ENCODE measurements at places on chromosomes 1 and 21.

- DNase-seq: no peak
- H3K4me1 ChIP-seq: no peaks in the 10 kb centered on the region
- H3K4me3 ChIP-seq: no peak overlapping the region
- H3K36me3 ChIP-seq: no peaks in the 10 kb centered on the region
- no peak overlapping the region for H3K27ac ChIP-seq
Observed at GRCh38 chr21:27622631-27623030, 655.7 kb upstream of the ADAMTS5 start.

DNA sequence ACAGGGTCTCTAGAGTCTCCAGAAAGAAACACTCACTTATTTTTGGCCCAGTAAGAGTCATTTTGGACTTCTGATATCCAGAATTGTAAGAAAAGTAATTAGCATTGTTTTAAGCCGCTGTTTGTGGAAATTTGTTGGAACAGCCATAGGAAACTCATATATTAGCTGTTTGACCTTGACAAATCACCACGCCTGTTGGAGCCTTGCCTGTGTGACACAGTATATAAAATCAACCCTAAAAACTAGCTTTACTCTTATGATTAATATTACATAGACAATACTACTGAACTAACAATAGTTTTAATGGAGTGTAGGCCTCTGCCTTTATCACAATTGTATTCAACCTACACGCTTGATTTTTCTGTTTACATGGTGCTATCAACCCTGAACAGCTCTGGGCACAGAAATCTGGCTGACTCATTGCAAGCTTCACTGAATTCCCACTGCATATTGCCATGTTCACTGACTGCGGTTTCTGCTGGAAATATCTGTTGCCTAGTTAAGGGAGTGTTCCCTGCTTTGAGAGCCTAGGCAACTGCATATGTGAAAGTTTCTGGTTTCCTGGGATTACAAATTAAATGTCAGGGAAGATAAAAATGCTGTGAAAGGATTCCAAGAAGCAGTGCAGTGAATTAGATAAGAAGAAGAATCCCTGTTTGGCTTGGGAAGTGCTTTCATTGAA, 419.5 kb upstream of the DEPDC1 start:
- no peaks in the 10 kb centered on the region for H3K27me3 ChIP-seq
- peaks cover 14% of the 10 kb centered on the region for H3K4me1 ChIP-seq
- no peaks in the 10 kb centered on the region for H3K36me3 ChIP-seq
- DNase-seq: no peak
- H3K27ac ChIP-seq: peak overlapping the region; percentile 2
- no peak overlapping the region for H3K4me3 ChIP-seq

DNA sequence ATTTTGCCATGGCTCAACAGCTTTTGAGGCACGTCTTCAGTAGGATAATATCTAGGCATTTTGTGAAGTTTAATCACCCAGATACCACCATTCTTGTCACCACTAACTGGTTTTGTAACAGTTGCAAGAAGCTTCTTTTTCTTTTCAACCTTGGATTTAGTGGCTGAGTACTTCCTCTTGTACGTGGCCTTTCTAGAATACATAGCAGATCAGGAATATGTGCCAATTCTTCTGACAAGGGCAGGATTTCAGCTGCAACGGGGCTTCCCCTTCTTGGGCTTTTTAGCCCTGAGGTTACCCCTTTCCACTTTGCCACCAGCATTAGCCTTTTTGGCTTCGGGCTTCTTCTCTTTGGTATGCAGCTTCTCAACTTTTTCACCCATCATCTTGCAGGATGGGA, 79.3 kb upstream of the WARS2 start:
- no peak overlapping the region for H3K4me3 ChIP-seq
- no peak for DNase-seq
- no peak overlapping the region for H3K27ac ChIP-seq
- H3K4me1 ChIP-seq: no peaks in the 10 kb centered on the region
- H3K36me3 ChIP-seq: peaks cover 4% of the 10 kb centered on the region

DNA sequence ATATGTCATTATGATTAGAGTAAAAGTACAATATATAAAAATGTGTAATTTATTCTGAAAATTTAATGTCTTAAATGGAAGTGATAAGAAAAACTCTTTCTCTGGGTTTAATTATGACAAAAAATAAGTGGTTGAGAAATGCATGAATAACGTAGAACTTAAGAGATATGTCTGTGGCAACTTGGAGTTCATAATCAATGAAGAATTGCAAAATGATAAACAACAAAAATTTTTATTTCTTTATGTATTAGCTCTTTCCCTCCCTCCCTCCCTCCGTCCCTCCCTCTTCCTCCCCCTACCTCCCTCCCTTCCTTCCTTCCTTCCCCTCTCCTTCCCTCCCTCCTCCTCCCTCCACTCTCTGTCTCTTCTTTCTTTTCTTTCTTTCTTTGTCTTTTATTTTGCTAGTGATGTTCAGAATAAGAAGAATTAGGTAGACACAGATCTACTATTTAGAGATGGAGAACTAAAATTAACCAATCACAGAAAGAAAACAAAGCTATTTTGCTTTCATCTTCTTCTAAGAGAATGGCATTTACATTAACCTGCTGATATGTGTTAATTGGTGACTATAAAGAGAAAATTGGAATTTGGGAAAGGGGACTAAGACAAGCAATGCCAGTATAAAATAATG, 96.3 kb upstream of the PDC start:
- no peaks in the 10 kb centered on the region for H3K4me1 ChIP-seq
- H3K27me3 ChIP-seq: no peaks in the 10 kb centered on the region
- H3K4me3 ChIP-seq: no peak overlapping the region
- H3K27ac ChIP-seq: no peak overlapping the region
- H3K36me3 ChIP-seq: no peaks in the 10 kb centered on the region

- no peak overlapping the region for H3K4me3 ChIP-seq
- no peaks in the 10 kb centered on the region for H3K36me3 ChIP-seq
- no peaks in the 10 kb centered on the region for H3K27me3 ChIP-seq
- H3K27ac ChIP-seq: peak overlapping the region; percentile 97
Observed at GRCh38 chr1:30675761-30676160, 47.6 kb downstream of the MATN1 start.

DNA sequence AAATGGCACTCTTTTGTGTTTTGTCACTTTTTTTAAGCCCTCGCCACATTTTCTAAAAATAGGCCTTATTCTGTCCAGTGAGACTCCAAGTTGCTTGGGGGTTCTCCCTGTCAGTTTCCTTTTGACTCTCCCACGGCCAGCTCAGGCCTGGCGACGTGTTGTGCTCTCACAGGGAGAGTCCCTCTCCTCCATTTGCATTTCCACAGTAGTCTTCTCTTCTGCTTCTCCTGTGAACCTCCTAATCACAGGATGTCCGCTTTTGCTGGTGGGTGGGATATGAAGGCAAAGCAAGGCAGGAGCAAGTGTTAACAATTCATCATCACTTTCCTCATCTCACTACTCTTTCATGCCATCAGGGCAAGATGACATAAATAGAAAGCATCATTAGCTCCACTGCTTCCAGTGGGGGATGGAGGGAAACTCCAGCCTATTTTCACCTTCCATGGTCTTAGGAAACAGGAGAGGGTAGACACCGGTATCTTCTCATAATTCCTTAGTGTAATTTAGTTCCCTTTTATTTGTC, 99.8 kb downstream of the INTS7 start:
- H3K4me3 ChIP-seq: no peak overlapping the region
- DNase-seq: no peak
- H3K27me3 ChIP-seq: no peaks in the 10 kb centered on the region
- H3K4me1 ChIP-seq: no peaks in the 10 kb centered on the region
- H3K36me3 ChIP-seq: no peaks in the 10 kb centered on the region

- H3K4me3 ChIP-seq: no peak overlapping the region
- no peak overlapping the region for H3K27ac ChIP-seq
- no peaks in the 10 kb centered on the region for H3K4me1 ChIP-seq
- no peaks in the 10 kb centered on the region for H3K27me3 ChIP-seq
Observed at GRCh38 chr1:162446946-162447345, 35.0 kb upstream of the SH2D1B start.

DNA sequence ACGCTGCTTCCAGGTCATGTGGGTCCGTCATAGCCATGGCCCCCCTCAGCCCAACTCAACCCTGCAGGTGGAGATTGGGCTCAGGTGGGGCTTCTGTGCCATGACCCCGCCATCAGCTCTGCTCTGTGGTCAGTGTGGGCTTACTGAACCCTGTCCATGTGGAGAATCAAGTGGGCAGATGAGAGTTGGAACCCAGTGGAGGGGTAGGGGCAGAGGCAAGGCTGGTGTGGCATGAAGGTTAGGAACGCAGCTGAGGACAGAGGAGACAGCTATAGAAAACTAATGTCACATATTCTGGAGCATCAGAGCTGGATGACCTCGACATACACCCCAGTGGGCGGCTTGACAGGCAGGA, 355.9 kb downstream of the PTPRU start:
- no peak overlapping the region for H3K4me3 ChIP-seq
- no peaks in the 10 kb centered on the region for H3K4me1 ChIP-seq
- no peak overlapping the region for H3K27ac ChIP-seq
- no peaks in the 10 kb centered on the region for H3K27me3 ChIP-seq
- DNase-seq: no peak

- H3K4me3 ChIP-seq: peak overlapping the region; percentile 93
- DNase-seq: no peak
- H3K4me1 ChIP-seq: peaks cover 70% of the 10 kb centered on the region
- H3K36me3 ChIP-seq: no peaks in the 10 kb centered on the region
- H3K27me3 ChIP-seq: no peaks in the 10 kb centered on the region
Observed at GRCh38 chr1:8025061-8025670, 943 bp downstream of the ERRFI1 start.

DNA sequence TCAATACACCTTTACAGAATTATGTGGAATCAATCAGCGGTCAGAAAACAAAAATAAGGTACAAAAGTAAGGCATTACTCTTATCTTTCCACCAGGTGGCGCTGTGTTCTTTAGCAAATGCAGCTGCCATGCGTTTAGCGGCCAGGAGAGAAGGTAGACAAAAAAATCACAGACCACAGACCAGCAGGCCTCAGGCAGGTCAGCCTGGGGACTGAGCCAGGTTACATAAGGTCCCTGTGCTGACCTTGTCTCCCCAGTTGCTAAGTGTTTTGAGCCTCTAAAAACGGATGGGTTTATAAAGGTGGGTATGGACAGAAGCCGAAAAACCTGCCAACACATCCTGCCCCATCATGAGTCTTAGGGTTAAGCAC, 2.8 kb downstream of the RGS16 start:
- no peaks in the 10 kb centered on the region for H3K27me3 ChIP-seq
- H3K36me3 ChIP-seq: no peaks in the 10 kb centered on the region
- DNase-seq: no peak
- no peak overlapping the region for H3K27ac ChIP-seq
- peaks cover 19% of the 10 kb centered on the region for H3K4me1 ChIP-seq
- H3K4me3 ChIP-seq: peak overlapping the region; percentile 22

DNA sequence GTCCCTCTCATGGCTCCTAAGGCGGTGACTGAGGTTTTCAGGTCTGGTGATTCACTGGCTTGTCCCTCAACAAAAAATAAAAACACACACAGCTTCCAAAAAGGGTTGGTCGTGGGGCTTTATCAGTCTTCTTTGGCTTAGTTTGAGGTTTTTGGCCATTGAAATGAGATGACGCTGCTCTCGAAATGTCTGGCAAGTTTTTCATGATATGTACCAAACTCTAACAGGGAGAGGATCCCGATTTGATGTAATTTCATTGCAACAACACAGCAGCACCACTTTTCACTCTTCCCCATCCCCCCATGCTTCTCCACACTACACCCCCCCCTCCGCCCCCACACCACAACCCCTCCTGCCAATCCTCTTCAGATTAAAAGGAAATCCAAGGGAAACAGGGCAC, 187.1 kb upstream of the NFIA start:
- H3K4me1 ChIP-seq: no peaks in the 10 kb centered on the region
- H3K36me3 ChIP-seq: no peaks in the 10 kb centered on the region
- no peak overlapping the region for H3K4me3 ChIP-seq
- H3K27me3 ChIP-seq: no peaks in the 10 kb centered on the region
- H3K27ac ChIP-seq: no peak overlapping the region
- no peak for DNase-seq

- no peaks in the 10 kb centered on the region for H3K36me3 ChIP-seq
- H3K27ac ChIP-seq: no peak overlapping the region
- H3K27me3 ChIP-seq: no peaks in the 10 kb centered on the region
- peaks cover 26% of the 10 kb centered on the region for H3K4me1 ChIP-seq
Observed at GRCh38 chr21:39050841-39051587, 132.2 kb downstream of the PSMG1 start.

GRCh38 chr1:177809819-177810218, 160.0 kb downstream of the SEC16B start:
- no peaks in the 10 kb centered on the region for H3K36me3 ChIP-seq
- H3K4me1 ChIP-seq: no peaks in the 10 kb centered on the region
- no peaks in the 10 kb centered on the region for H3K27me3 ChIP-seq
- no peak overlapping the region for H3K4me3 ChIP-seq
- DNase-seq: no peak
- no peak overlapping the region for H3K27ac ChIP-seq

- no peak for DNase-seq
- H3K27me3 ChIP-seq: no peaks in the 10 kb centered on the region
- no peaks in the 10 kb centered on the region for H3K36me3 ChIP-seq
- peak overlapping the region; percentile 52 for H3K4me3 ChIP-seq
- peaks cover 31% of the 10 kb centered on the region for H3K4me1 ChIP-seq
Observed at GRCh38 chr1:182615468-182616129, 11.4 kb upstream of the RGS16 start.

GRCh38 chr1:63198871-63199394, 123.4 kb upstream of the FOXD3 start:
- no peak overlapping the region for H3K4me3 ChIP-seq
- no peak overlapping the region for H3K27ac ChIP-seq
- DNase-seq: no peak

GRCh38 chr1:202076050-202076511, 46.6 kb upstream of the GPR37L1 start:
- H3K36me3 ChIP-seq: no peaks in the 10 kb centered on the region
- DNase-seq: no peak
- H3K4me1 ChIP-seq: no peaks in the 10 kb centered on the region
- H3K4me3 ChIP-seq: no peak overlapping the region
- H3K27me3 ChIP-seq: no peaks in the 10 kb centered on the region

- H3K36me3 ChIP-seq: no peaks in the 10 kb centered on the region
- no peaks in the 10 kb centered on the region for H3K27me3 ChIP-seq
- no peaks in the 10 kb centered on the region for H3K4me1 ChIP-seq
- no peak overlapping the region for H3K27ac ChIP-seq
Observed at GRCh38 chr1:7402548-7402850, 368.6 kb upstream of the VAMP3 start.

- no peak overlapping the region for H3K27ac ChIP-seq
- H3K4me1 ChIP-seq: peaks cover 17% of the 10 kb centered on the region
- H3K4me3 ChIP-seq: no peak overlapping the region
- no peaks in the 10 kb centered on the region for H3K27me3 ChIP-seq
- H3K36me3 ChIP-seq: no peaks in the 10 kb centered on the region
Observed at GRCh38 chr21:36509973-36510664, 30.2 kb upstream of the CLDN14 start.

- H3K4me3 ChIP-seq: no peak overlapping the region
- no peaks in the 10 kb centered on the region for H3K36me3 ChIP-seq
- H3K27me3 ChIP-seq: no peaks in the 10 kb centered on the region
- H3K27ac ChIP-seq: no peak overlapping the region
- no peak for DNase-seq
Observed at GRCh38 chr1:28830814-28831213, 18.8 kb downstream of the OPRD1 start.

DNA sequence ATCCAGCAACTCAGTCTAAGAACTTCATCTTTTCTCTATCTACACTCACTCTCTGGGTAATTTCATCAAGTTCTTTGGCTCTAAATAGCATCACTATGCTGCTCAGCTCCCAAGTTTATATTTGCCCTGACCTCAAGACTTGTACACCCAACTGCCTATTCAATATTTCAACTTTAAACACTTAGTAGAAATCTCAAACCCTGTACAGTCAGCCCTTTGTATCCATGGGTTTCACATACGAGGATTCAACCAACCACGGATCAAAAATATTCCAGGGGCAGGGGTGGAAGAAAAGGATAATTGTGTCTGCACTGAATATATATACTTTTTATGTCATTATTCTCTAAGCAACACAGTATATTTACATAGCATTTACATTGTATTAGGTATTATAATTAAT, 13.9 kb downstream of the ASH1L start:
- no peak overlapping the region for H3K27ac ChIP-seq
- no peaks in the 10 kb centered on the region for H3K36me3 ChIP-seq
- no peak for DNase-seq
- no peaks in the 10 kb centered on the region for H3K27me3 ChIP-seq
- H3K4me3 ChIP-seq: no peak overlapping the region
